Pulmonary artery endothelial cell (primary cell): ENCODE measurements at places on chromosomes 1 and 21. TPM values are rescaled to one million over a fixed set of nuclear protein-coding genes. Genes with fewer than 3 reads are reported as not detected.

RNU5D-1 gene
- total RNA-seq = not detected in 2 replicates

RSPO1 gene
- total RNA-seq = not detected in 2 replicates

CFAP141 gene
- not detected in 2 replicates for total RNA-seq

RNF186 gene
- not detected in 2 replicates for total RNA-seq

B4GALT3 gene
- 24.7 and 25.9 TPM in 2 replicates for total RNA-seq

RNF207 gene
- 3.4 and 9.7 TPM in 2 replicates for total RNA-seq

PAQR7 gene
- 5.7 and 7.1 TPM in 2 replicates for total RNA-seq

GPR61 gene
- 0.14 and 0.46 TPM in 2 replicates for total RNA-seq

GRCh38 chr1:43844114-43844513 lies 89.5 kb upstream of the ARTN start:
- no peak for DNase-seq

- peak; percentile 37 for DNase-seq
Measured at GRCh38 chr1:218705911-218706893, 361.1 kb downstream of the TGFB2 start.

- no peak for DNase-seq
Measured at GRCh38 chr21:31220575-31220974, 123.5 kb downstream of the TIAM1 start.

GRCh38 chr1:192358402-192358801 lies 41.6 kb downstream of the RGS21 start:
- no peak for DNase-seq

DNA sequence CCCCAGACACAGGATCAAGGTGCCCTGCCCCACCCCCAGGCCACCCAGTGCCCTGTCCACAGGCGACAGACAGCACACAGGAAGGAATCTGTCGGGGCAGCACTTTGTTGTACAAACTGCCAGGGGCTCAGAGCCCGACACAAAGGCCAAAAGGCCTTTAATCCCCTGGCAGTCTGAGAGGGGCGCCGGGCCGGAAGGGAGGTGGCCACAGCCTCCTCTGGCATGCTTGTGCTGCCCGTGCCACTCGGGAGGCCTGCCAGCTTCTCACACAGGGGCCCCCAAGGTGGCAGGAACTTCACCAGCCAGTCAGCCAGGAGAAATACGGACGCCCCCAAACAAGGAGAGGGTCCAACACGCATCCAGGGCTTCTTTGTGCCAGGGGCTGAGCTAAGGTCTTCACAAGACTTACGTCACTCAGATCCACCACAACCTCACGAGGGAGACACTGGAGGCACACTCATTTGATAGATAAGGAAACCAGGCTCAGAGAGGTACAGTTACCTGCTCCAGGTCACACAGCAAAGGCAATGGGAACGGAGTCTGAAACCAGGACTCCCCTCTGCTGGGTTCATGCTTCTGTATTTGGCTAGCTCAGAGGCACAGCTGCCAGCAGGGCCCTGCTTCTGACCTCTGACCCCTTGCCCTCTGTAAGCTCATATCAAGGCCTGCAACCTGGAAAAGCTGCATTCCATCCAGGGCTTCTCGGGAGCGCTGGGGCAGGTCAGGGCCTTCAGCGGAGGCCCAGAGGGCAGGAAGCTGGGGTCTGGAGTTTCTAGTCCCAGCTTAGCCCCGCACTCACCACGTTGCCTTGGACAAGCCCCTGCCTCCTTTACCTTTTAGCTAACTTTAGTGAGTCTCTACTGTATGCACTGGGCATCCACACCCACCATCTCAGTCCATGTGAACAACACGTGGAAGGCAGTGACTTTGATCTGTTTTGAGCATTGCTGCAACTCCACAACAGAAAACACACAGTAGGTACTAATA lies 34.8 kb downstream of the HSPG2 start:
- no peak for DNase-seq

- no peak for DNase-seq
Measured at GRCh38 chr1:58664881-58665280, 35.0 kb downstream of the MYSM1 start.

- DNase-seq = no peak
Measured at GRCh38 chr1:77175230-77175844, 43.9 kb downstream of the PIGK start.

DNA sequence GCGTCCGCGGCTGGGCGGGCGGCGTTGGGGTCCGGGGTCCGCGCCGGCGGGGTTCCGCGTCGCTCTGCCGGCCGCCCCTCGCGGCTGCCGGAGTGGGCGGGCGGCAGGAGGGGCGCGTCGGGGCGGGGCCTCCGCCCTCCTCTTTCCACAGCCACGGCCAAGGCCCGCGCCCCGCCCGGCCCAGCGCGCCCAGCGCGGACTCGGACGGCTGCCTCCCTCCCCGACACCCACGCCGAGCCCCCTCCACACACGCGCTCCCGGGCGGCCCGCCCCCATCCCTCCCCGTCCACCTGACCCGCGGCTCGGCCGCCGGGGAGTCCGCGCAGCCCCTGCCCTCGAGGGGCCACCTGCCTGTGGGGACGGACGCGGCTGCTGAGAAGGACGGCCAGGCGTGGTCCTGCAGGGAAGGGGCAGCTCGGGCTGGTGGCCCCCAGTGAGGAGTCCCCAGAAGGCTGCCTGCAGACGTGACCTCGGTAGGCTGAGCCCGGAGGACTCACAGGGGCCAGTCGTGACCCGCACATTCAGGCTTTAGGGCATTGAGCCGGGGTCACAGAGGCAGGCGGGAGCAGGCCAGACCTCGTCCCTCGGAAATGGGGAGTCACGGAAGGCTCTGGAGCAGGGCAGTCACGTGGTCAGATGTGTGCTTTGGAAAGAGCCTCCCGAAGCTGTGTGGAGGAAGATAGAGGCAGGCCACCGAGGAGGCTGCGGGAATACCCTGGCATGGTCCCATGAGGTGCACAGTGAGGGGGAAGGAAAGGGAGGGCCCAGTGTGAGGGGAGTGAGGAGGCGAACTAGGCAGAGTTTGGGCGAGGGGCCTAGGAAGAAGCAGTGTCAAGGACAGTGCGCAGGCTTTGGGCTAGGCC lies at the start of gene COL8A2:
COL8A2 (minus strand) TSS at position 94 of the 863 bp plus-strand sequence. CDS start 24,980 bp downstream, outside the sequence.
- no peak for DNase-seq

DNA sequence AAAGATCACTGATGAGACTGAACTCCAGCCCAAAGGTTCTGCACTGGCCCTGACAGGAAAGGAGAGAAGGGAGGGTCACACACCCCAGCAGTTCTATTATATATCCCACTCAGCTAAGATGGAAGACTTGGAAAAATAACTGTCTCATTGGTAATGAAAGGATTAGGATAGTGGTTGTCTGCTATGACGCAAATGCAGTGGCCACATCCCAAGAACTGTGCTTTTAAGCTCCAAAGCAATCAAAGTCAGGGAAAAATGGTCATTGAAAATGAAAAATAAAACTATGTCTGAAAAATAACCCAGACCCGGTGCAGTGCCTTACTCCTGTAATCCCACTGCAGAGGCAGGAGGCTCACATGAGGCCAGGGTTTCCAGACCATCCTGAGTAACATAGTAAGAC lies 31.0 kb downstream of the PSMG1 start:
- no peak for DNase-seq

- no peak for DNase-seq
Measured at GRCh38 chr1:46490406-46490655, 695 bp downstream of the DMBX1 start.

DNA sequence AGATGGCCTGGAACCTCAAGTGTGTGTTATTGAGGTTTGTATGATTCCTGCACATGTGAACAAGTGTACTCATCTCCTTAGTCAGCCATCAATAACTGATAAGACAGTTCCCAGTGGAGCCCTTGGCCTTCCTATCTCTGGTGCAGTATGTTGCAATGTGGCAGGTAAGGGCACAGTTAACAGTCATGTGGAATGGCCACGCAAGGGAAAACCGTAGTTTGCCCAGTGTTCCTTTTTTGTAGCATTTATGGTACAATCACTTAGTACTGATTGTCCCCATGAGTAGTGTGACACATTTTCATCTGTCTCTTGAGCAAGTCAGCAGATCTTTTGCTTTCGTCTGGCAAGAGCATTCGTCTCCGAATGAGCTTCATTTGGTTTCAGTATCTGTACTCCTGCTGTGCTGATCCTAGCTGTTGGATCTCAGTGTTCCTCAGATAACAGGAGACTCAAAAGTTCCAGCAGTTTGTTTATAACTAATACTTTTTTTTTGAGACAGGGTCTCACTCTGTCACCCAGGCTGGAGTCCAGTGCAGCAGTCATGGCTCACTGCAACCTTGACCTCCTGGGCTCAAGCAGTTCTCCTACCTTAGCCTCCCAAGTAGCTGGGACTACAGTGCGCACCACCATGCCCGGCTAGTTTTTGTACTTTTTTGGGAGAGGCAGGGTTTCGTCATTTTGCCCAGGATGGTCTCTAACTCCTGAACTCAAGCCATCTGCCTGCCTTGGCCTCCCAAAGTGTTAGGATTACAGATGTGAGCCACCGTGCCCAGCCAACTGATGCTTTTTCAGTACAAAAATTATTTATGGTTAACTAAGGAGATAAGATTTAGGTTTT lies 8.2 kb downstream of the CTPS1 start:
- no peak for DNase-seq

DNA sequence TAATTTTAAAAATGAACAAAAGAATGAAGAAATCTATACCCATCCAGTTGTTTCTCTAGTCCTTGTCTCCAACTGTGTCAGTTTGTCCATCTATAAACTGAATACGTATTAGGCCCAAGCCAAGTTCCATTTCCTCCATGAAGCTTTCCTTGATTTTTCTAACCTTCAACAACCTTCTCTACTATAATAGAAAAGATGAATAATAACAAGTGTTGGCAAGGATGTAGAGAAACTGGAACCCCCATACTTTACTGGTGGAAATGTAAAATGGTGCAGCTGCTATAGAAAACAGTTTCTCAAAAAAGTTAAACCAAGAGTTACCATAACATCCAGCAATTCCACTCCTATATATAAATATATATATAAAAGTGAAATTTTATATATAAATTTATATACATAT lies 10.6 kb downstream of the KIAA0319L start:
- no peak for DNase-seq

DNA sequence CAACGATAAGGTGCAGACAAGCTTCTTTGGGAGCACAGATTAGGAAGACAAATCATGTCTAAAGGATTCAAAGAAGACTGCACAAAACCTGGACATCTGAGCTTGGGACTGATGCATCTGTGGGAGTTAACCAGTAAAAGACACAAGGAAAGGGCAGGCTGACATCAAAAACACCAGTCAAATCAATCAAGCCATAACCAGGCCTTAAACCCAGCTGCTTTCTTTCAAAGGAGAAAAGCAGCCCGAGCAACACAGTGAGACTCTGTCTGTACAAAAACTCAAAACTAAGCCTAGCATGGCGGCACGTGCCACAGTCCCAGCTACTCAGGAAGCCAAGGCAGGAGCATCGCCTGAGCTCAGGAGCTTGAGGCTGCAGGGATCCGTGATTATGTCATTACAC lies 411.6 kb downstream of the SMYD3 start:
- no peak for DNase-seq

DNA sequence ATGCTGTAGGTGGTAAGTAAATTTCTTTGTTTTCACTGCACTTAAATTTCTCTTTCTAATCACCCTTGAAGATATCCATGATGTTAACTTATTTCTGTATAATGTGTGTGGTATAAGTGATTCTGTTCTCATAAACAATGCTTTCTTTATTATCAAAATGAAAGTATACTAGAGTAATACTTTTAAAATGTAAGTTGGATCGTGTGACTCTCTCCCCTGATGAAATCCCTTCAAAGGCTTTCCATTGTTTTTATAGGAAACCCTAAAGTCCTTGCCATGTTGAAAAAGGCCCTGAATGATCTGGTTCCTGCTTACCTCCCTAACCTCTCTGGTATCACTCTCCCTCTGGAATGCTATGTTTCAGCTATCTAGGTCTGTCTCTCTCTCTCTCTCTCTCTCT lies 191.1 kb upstream of the LHX8 start:
- no peak for DNase-seq

DNA sequence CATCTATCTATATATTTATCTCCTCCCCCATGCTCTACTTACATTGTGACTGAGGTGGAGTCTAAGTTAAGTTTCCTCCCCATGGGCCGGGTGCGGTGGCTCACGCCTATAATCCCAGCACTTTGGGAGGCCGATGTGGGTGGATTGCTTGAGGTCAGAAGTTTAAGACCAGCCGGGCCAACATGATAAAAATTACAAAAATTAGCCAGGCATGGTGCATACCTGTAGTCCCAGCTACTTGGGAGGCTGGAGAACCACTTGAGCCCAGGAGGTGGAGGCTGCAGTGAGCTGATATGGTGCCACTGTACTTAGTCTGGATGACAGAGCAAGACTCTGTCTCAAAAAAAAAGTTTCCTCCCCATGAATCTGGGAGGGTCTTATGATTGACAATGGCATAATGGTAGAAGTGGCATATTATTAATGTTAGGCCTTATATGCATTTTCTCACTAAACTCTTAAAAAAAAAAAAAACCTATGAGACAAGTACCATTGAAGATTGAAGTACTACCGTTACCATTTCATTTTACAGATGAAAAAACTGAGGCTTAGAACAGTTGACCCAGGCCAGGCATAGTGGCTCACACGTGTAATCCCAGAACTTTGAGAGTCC lies 11.2 kb downstream of the F11R start:
- DNase-seq = no peak

DNA sequence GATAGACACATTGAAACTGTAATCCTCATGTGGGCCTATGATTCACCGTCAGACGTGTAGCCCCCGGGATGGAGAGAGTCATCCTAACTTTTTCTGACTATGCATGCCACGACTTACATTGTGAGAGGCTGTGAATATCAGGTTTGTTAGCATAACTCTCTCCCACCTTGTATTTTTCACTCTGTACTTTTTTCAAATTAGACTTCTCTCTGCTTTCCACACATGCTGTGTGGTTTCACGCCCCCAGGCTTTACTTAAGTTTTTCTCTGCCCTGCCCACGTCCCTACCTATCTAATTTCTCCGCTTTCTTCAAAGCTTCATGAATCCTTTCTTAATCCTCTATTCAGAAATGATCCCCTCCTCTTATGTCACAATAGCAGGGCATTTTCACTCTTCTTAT lies 3.4 kb upstream of the NCAM2 start:
- DNase-seq = no peak

DNA sequence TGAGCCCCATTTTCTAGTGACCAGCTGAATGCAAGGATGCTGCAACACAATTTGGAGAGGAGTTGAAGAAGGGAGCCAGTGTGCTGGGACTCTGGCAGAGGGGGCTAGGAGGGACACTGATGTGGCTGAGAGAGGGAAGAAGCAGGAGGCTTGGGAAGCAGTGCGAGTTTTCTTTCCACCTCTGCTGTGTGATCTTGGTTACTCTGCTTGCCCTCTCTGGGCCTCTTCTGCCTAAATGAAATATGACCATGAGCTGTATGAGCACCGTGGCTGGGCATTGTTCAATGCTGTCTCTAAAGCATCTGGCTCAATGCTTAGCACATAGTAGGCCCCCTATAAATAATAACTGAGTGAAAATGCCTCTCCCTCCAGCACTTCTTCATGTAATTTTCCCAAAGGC lies 65.3 kb upstream of the PAX7 start:
- no peak for DNase-seq

GRCh38 chr1:226684026-226684425 lies 55.1 kb downstream of the ITPKB start:
- no peak for DNase-seq
